ENCODE measurements at places on chromosomes 6 and 20.

DNA sequence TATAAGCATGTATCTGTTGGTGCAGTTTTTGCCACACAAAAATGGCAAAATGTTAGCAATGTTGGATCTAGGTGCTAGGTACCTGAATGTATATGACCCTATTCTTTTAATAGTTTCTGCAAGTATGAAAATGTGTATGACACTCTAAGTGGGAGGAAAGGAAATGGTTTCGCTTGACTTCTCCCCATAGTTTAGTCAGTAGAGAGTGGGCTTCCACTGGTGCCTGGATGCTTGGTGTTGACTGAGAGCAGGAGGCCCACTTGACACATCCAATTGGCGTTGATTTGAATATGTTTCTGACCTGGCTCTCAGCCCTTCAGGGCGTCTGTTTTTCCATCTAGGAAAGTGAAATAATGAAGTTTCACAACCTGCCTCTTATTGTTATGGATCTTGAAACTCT is 41.8 kb upstream of the GABRR1 start:
- DNase-seq: no peak

DNA sequence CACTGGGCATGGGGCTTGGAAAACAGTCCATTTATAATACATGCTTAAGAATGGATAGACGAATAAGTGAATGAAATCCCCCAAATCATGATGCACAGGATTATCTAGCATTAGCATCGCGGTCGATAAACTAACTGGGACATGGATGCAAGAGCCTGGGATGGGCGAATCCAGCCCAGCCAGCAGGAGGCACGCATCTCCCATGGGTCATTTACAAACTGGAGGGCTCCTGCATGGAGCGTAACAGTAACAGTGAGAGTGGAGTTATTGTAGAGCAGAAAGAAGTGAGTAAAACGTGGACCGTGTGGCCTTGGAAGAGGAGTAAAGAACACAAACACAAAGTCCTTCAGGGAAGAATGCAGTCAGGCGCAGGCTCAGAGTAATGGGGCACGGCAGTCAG is 136.5 kb downstream of the AGPAT4 start:
- DNase-seq: no peak

GRCh38 chr20:17014756-17015366 is 212.0 kb upstream of the PCSK2 start:
- no peak for DNase-seq

DNA sequence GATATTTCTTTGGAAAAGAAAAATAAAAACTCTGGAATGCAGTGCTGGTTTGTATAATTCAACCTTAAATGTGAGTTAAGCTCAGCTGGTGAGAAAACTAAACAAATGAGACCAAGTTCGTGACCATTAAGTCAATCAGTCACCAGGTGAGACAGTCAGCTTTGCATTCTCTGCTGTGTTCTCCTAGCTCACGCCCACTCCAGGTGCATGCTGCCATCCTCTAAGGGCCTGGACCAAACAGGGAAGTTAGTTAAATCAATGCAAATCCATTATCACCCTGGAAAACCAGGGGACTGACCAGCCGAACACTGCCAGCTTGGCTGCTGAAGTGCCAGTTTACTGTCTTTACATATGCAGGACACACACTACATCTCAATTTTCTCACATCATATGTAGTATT is 7.2 kb downstream of the TPBG start:
- no peak for DNase-seq

DNA sequence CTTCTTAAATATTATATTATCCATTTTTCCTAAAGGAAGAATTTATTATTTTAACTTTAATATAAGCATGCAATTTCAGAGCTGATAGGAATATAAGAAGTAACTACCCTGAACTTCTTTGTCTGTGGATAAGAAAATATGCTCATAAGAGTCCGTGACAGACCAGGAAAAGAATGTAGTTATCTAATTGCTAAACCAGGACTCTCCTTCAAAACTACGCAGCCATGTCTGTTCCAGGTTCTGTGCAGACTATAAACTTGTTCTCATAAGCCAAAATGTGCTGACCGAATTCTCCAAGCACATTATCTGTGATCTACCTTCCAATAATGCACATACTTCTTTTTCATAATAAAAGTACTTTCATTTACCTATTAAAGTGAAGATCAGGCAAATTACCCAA is 116.5 kb downstream of the TRDN start:
- no peak for DNase-seq

- DNase-seq: no peak
Measured at GRCh38 chr6:11279284-11279689, 46.8 kb upstream of the NEDD9 start.

- no peak for DNase-seq
Measured at GRCh38 chr6:148760258-148760534, 13.4 kb downstream of the UST start.

DNA sequence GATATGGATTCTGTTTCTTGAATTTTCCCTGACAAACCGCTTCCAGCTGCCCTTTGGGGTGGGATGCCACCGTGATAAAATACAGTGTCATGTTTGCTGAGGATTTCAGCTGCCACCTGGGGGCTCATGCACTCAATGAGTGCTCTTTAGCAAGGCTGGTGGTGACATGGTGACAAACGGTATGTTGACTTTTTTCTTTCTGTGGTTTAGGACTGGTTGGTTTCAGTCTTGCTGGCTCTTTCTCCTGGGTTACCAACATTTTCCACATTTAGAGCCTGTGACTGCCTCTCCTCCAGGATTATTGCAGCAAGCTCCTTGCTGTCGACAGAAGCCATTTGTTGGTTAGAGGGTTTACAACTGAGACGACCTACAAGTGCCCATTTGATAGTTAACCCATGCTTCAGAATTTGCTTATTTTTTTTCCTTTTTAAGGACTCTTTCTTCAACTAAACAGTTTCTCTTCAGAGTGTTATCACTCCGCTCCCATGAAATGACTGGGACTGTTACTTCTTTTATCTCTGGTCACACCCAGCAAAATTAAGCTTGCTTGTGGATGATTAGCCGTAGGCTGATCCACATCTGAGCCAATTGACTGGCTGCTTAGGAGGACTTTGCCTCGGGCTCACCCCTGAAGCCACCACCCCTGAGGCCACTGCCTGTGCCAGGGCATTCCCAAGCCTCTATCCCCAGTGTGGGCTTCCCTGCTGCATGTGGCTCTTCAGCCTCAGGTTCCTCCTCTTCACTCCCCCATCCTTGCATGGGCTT is 48.4 kb upstream of the CDYL start:
- DNase-seq: peak; percentile 34

GRCh38 chr20:58457083-58457695 is 58.0 kb downstream of the APCDD1L start:
- DNase-seq: no peak

GRCh38 chr20:41086402-41087324 is 50.7 kb upstream of the PLCG1 start:
- no peak for DNase-seq

DNA sequence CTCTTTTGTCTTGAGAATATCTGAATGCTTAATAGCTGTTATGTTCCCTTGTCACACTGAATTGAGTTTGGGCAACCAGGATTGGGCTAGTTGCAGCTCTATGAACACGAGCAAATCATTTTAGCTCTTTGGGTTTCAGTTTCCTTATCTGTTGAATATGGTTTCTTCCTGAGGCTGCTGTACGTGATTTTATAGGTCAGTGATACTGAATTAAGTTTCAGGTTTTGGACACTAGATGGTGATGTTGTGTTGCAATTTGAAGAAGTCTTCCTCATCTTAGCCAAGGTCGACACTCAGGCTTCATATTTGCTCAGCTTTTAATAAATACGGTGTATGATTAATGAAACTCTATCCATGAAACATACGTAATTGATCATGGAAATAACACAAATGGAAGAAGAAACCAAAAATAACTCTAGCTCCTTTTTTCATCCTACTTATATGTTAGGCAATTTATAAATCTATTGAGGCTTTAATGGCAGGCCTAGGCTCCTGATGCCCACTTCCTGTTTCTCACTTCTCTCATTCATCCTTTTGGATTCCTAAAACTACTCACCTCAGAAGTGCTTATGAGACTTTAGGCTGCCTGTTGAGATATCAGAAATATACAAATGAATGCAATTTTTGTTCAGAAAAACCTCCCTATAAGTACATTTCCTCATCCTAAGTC is 354.1 kb upstream of the MAP3K7 start:
- no peak for DNase-seq

GRCh38 chr6:136307351-136307750 is 17.7 kb upstream of the BCLAF1 start:
- DNase-seq: no peak

DNA sequence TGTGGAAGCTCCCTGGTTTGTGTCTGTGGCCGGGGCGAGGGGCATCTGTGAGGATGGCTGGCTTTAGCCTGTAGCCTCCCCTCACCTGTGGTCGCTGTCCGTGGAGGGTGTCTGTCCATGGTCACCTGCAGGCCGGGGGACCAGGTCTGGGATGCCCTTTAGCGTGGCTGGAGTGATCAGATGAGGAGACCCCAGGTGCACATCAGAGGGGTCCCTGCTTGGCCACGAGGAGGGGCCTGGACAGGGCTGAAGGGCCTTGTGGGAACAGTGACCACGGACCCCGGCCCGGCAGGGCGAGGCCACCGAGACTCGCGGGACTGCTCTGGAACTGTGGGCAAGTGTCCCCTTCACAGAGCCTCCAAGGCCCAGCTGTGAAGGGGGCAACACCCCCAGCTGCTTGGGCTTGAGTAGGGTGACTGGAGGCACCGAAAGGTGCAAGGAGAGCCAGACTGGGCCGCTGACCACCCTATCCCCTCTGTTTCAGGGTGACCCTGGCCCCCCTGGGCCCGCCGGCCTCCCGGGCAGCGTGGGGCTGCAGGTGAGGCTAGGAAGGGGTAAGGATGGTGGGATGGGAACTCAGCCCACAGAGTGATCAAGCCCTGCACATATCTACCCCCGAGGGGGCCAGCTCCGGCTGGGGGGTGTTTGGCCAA is 8.6 kb downstream of the COL9A3 start:
- no peak for DNase-seq

GRCh38 chr6:168088161-168089053 is 9.4 kb upstream of the FRMD1 start:
- no peak for DNase-seq

- no peak for DNase-seq
Measured at GRCh38 chr20:43571310-43571709, 12.5 kb downstream of the SGK2 start.

DNA sequence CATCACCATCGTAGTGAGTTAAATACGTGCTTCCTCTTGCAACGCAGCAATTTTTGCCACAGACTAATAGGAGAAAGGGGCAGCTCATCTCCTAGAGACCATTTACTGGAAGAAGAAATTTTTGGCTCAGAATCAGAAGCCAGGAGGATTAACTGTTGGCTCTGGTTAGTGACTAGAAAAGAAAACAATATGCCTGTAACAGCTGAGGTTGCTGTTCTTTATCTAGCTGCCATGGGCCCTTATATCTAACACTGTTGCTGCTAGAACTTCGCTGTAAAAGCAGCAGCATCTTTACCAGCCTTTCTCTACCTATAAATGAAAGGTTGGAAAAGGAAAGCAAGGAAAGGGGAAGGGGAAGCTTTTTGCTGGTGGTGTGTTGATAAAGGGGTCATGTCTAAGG is 65.9 kb downstream of the FAM135A start:
- no peak for DNase-seq

DNA sequence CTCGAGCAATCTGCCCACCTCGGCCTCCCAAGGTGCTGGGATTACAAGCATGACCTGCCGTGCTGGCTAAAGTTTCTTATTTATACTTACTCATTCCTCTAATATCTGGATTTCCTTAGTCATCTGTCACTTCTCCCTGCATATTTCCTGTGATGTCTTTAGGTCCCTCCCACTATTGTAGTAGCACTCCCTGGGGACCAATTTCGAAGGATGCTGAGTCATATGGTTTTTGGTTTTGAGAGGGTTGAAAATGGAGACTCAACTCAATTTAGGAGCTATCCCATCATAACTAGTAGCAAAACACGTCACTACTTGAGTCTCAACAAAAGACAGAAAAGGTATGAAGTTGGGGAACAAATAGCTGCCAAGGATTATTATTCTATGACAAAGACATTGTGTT is 20.2 kb downstream of the MCUR1 start:
- peak; percentile 24 for DNase-seq

GRCh38 chr6:15539722-15540270 is 123.0 kb downstream of the DTNBP1 start:
- DNase-seq: no peak

GRCh38 chr6:168632694-168633093 is 191.7 kb downstream of the SMOC2 start:
- no peak for DNase-seq

GRCh38 chr20:37773291-37773826 is 79.5 kb downstream of the CTNNBL1 start:
- DNase-seq: no peak

- DNase-seq: peak; percentile 58
Measured at GRCh38 chr6:36769676-36770499, 69.4 kb downstream of the CPNE5 start.

DNA sequence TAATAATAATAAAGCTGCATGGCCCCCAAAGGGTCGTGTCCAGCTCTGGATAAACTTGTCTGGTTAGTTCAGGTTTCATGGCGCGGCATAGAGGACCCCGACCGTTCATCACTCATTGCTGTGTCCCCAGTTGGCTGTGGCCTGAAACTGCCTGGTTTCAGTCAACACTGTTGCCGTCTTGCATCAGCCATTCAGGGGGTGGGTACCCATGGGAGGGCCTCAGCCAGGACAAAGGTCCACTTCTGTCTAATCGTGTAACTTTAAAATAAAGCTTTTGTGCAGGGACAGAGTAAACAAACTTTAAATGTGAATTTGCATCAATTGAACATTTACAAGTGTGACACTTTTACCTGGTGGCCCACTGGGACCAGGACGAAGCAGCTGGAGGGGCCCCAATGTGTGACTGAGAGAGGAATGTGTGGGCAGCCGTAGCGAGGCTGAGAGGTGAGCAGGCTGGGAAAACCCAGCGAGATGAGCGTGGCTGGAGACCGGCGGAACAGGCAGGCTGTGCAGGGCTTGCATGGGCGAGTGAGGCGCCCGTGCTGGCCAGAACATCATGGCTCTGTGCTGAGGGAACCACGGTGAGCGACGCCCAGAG is 22.3 kb upstream of the UNC93A start:
- no peak for DNase-seq

DNA sequence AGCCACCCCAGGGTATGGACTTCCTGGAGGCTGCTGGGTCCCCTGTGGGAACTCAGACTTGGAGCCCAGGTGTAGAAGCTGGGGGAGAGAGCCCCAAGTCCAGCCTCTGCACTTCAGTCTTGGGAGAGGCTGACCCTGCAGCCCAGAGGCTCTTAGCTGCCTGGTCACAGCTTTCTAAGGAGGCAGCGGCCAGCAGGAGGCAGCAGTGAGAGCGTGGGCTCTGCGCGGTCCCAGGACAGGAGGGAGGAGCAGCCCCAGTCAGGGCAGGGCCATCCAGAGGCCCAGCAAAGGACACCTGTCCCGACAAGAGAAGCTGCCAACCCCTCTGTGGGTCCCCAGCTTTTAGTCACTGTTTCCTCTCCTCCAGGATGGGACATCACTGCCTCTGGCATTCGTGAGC is 9.4 kb downstream of the TREML2 start:
- DNase-seq: peak; percentile 67

DNA sequence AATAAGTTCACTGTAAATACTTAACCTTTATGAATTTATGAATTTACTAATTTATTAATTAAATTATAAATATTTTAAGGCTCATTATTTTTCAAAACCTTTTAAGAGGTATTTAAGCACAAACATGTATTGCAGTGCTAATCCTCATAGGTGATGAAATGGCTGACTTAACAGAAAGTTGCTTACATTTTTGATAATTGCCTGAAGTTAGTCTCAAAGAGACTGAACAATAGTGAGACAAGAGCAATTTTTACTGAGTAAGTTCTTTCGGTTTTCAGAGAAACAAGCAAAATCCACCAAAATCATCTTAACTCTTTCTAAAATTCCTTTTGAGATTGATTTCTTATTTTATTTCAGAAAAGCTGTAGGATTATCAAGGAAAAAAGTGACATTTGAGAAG is 137.3 kb upstream of the VGLL2 start:
- no peak for DNase-seq

GRCh38 chr6:31567531-31568370 is 4.3 kb upstream of the LTA start:
- no peak for DNase-seq

Data from activated T-cell treated with anti-CD3 and anti-CD28 coated beads, Interleukin-2, amount 50 U/mL, for 48 hours (primary cell).